Colonic mucosa (tissue), 4 donors: ENCODE measurements at places on chromosomes 3 and 15. TPM values are rescaled to one million over a fixed set of nuclear protein-coding genes. Genes with fewer than 3 reads are reported as not detected.

DNA sequence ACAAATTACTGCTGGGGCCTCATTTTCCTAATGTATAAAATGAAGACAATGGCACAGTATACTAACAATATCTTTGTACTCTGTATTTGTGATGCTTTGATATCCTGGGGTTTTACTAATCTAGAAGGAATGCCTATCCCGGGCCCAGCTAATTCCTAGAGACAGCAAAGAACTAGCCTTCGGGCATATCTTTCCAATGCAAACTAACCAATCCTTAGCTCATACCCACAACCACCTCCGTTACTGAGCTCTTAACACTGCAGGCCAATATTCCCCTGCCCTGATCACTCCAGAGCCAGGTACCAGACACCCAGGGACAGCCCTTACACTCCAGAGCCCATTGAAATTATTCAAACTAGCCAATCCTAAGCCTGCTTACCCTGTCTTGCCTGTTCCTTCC lies 309.0 kb downstream of the ULK4 start:
- no peak for DNase-seq

GRCh38 chr3:119356646-119357045 lies 62.5 kb downstream of the ARHGAP31 start:
- DNase-seq: no peak

The REC114 gene
- not detected for total RNA-seq

The COL6A5 gene
- not detected for total RNA-seq

The SENP8 gene
- 4.2 TPM for total RNA-seq

DNA sequence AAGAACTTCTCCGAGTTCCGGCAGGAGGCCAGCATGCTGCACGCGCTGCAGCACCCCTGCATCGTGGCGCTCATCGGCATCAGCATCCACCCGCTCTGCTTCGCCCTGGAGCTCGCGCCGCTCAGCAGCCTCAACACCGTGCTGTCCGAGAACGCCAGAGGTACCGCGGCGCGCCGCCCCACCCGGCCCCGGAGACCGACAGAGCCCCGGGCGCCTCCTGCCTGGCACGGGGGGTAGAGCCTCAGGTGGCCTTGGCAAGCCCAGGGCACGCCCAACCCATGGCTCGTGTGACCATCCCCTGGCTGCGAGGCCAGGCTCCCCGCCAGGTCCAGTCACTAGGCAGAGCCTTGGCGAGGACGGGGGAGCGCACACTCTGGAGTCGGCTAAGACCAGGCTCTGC lies 134.1 kb downstream of the LRRK1 start:
- DNase-seq: peak; percentile 10

The PLA2G4E gene
- total RNA-seq: not detected

GRCh38 chr3:59480486-59480995 lies 430.7 kb upstream of the CFAP20DC start:
- DNase-seq: no peak

- DNase-seq: no peak
Observed at GRCh38 chr15:101210058-101210457, 41.8 kb downstream of the CHSY1 start.

DNA sequence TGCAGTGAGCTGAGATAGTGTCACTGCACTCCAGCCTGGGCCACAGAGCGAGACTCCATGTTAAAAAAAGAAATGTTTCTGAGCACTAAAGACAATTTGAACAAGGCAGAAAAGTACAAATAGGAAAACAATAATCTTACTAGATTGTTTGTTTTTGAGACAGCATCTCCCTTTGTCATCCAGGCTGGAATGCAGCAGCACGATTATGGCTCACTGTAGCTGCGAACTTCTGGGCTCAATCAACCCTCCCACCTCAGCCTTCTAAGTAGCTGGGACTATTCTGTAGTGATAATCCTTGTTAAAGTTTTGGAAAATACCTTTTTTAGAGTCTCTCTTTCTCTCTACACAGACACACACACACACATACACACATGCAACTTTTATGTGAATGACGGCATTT lies 107.1 kb downstream of the LPP start:
- DNase-seq: no peak

The STRC gene
- total RNA-seq: 0.74 TPM

DNA sequence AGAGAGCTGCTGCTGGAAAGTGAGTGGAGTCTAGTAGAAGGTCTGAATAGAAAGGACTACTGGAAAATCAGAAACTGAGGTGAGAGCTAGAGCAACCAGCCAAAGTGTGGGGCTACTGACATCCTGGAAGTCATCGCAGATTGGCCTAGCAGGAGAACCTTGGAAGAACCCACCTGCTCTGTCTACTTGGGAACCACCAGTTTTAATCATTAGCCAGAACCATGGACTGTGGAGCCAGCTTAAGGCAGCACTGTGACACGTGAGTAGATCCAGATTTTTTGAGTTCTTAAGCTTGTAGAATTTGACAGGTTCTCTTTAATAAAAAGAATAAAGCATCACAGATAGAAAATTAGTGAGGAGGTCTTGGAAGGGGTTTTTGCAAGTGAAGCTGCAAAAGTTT lies 179.1 kb upstream of the PEX5L start:
- no peak for DNase-seq
